ENCODE measurements at places on chromosomes 3 and 15. TPM values are rescaled to one million over a fixed set of nuclear protein-coding genes. Genes with fewer than 3 reads are reported as not detected.
A peak's percentile ranks its signal among the peaks of the same experiment; 100 is the strongest.

- DNase-seq, result no peak
These were observed 50.8 kb upstream of the PRR23E start for GRCh38 chr3:127141921-127142730.

DNA sequence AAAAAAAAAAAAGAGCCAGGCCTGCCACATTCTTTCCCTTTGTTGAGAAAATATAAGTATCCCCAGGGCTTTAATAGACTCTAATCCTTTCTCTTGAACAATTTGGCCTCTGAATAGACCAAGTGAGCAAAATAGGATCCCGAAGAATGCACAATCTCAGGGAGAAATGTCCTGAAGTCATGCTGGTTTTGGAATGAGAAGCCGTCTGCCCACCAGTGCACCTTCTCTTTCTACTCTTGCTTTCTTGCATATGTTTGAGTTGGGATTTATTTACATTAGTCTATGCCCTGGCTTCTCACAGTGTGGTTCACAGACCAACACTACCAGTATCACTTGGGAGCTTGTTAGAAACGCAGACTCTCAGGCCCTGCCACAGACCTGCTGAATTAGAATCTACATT is 153.0 kb downstream of the ZNF621 start:
- no peak for DNase-seq

The SPSB4 gene
- 0.57 TPM for polyA plus RNA-seq

DNA sequence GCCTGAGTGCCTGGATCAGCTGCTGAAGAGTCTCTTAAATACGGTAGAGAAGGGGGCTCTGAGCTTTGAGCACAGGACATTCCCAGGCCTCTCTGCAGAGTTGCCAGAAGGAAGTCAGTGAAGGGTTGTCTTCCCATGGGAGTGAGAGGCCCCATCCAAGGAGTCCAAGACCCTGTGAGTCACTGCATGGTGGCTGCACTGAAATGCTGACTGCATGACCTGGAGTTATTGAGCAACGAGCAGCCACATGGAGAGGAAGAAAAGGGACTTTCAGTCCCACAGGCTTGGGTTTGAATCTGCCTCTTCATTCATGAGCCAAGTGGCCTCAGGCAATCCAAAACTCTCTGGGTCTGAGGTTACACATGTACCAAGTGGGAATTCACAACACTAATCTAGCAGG is 69.6 kb upstream of the RASGRF1 start:
- DNase-seq, result no peak

- DNase-seq, result no peak
These were observed 476 bp downstream of the IP6K2 start for GRCh38 chr3:48716508-48716981.

GRCh38 chr3:187361835-187362234 is 6.3 kb upstream of the RTP4 start:
- DNase-seq, result no peak

GRCh38 chr3:154275292-154275691 is 49.0 kb downstream of the DHX36 start:
- DNase-seq, result no peak

DNA sequence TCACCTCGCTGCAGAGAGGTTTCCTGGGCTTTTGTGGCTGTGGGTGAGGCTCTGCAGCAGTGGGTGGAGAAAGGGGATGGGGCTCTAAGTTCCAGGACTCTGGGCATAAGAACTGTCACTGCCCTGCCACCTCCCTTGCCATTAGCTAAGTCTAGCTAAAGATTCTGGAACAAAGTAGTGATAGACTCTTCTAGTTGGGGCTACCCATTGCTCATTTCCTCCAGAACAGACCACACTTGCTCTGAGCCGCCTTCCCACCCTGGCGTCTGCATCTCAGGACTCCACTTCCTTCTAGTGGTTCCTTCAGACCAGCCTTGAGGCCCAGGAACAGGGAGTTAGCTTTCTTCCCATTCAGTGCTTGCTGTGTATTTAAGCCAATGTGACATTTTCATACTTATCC is 7.5 kb downstream of the ARHGAP31 start:
- DNase-seq, result no peak

DNA sequence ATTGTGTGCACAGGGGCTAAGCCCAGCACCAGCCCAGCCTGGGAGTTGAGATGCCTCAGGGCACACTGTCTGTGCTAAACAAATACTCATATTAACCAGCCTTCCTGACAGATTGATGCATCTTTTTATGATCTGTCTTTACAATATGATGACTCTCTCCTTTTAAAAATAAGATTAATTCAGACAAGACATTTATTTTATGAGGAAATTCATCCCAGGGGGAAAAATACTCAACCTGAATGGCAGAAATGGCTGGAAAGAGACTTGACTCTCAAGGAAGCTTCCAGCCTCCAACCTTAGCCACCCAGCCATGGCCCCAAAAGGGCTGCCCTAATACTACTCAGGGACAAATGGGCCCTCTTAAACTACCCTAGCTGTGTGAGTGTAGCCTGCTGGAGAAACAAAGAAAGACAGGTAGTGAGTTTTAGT is 46.9 kb downstream of the NOX5 start:
- DNase-seq, result no peak

GRCh38 chr3:37453393-37454389 is 279.3 kb upstream of the LRRFIP2 start:
- peak; percentile 23 for DNase-seq

The DLEC1 gene
- polyA plus RNA-seq, result 1.5 TPM

DNA sequence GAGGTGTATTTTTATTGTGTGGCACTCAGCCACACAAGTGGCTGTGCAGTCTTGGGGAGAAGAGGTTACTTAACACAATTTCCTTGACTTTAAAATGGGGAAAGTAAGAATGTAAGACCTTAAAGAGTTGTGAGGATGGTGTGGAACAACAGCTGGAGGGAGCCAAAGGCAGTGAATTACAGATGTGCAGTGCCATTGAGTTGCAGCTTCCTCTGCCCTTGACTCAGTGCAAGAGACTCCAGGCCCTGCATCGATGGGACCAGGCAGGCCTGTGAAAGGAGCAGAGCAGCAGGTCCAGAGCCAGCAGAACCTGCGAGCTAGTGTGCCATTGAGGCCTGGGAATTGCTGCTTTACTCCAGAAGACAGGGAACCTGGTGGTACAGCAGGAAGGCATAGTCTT is 27.2 kb downstream of the EEFSEC start:
- no peak for DNase-seq

GRCh38 chr15:78641102-78641748 is at the start of gene CHRNB4:
Gene CHRNB4 (minus strand): TSS chr15:78641210. CDS start chr15:78641133, 77 bp downstream.
- DNase-seq, result no peak

- DNase-seq, result no peak
These were observed 1.2 kb downstream of the GBE1 start for GRCh38 chr3:81760215-81760614.

The PLA2G4F gene
- 0.07 TPM for polyA plus RNA-seq

The SOX2 gene
- polyA plus RNA-seq, result 0.33 TPM

GRCh38 chr3:115418583-115418982 is 204.7 kb upstream of the GAP43 start:
- no peak for DNase-seq

GRCh38 chr3:88180398-88180999 is 30.7 kb downstream of the C3orf38 start:
- no peak for DNase-seq
